Caco-2 (cell line): ENCODE measurements at places on chromosomes 2 and 18.
A peak's percentile ranks its signal among the peaks of the same experiment; 100 is the strongest.

DNA sequence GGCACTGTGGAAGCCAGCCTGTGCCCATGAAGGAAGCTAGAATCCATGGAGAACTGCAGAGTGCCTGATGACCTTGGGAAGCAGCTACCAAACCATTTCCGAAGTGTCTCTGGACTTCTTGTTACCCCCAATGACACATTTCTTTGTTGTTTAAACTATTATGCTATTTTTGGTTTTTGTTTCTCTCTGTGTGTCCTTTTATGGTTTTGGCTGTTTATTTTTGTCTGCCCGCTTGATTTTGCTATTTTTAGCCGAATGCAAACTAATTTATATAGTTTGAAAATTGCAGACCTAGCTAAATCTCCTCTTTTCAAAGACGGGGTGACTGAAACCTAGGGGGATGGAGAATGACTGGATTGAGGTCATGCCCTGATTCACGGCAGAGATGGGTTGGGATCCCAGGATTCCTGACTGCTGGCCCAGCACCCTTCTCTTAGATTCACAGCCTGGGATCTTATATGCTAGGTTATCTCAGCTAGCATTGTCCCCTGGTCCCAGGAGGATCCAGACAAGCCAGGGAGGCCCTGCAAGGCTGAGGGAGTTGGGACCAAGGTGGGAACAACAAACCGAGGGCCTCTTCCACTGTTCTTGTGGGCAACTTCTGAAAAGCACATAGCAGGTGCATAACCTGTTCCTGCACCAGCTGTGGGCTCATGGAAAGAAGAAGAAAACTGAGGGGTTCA lies 116.3 kb upstream of the HAAO start:
- peaks cover 10% of the 10 kb centered on the region for H3K4me1 ChIP-seq
- no peaks in the 10 kb centered on the region for H3K27me3 ChIP-seq
- no peak for DNase-seq
- no peak overlapping the region for H3K4me3 ChIP-seq
- H3K36me3 ChIP-seq = no peaks in the 10 kb centered on the region

DNA sequence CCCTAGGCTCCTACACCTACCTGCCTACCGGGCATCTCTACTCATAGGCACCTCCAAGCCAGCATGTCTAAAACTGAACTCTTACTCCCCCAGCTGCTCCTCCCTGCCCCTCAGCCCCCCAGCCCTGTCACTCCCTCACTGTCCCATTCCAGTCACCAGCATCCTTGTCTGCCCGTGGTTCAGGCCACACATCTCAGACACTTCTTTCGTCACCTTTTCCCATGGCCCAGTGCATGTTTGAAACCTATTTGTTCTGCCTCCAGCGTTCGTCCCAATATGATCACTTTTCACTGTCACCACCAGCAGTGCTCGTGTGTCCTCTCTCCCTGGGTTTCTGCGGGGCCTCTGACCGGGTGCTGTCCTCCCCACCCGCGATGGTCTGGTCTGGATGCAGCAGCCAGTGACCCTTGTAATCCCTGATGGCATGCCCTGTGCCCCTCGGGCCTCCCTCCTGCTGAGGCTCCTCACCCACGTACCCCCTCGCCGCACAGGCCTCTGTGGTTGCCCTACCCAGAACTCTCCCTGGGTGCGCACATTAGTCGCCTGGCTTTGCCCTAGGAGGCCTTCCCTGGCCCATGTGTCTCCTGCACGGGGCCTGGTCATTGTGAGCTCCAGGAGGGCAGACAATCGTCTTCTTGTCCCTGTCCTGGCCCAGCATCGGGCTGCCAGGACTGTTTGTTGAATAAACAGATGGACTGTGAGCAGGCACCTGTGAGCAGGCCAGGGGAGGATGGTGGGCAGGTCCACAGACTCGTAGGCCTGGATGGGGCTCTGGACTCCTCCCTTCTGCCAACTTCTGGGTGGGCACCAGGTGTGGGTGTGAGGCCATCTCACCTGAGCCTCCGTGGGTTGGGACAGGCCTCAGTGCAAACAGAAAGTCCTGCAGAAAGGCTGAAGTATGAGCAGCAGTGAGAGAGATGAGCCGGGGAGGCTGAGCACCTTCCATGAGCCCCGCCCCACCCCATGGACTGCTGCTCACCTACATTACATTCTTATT lies 15.5 kb downstream of the LDLRAD4 start:
- no peaks in the 10 kb centered on the region; the same call in 1 of the 2 replicates for H3K27me3 ChIP-seq
- no peak for DNase-seq
- no peak overlapping the region for H3K4me3 ChIP-seq

GRCh38 chr2:79180092-79180491 lies 20.5 kb upstream of the REG3A start:
- H3K27ac ChIP-seq = no peak overlapping the region
- H3K4me3 ChIP-seq = no peak overlapping the region
- no peaks in the 10 kb centered on the region for H3K36me3 ChIP-seq

DNA sequence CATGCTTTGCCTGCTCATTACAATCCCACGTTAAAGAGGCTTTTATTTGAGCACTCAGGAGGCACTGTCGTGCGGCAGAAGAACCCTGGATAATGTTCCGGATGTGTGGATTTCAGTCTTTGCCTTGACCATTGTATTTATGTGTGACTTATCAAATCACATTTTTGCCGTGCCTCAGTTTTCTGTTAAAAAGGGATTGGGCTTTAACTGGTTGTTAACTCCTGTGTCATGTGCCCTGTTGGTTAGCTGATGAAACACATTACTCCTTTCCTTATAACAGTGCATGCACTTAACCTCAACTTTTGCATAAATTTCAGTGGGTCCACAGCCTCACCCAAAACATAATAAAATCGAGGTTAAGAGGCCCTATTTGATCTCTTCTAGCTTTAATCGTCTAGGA lies 52.7 kb downstream of the NAB1 start:
- DNase-seq = no peak
- H3K36me3 ChIP-seq = no peaks in the 10 kb centered on the region
- H3K27me3 ChIP-seq = no peaks in the 10 kb centered on the region
- H3K27ac ChIP-seq = no peak overlapping the region
- H3K4me3 ChIP-seq = no peak overlapping the region

DNA sequence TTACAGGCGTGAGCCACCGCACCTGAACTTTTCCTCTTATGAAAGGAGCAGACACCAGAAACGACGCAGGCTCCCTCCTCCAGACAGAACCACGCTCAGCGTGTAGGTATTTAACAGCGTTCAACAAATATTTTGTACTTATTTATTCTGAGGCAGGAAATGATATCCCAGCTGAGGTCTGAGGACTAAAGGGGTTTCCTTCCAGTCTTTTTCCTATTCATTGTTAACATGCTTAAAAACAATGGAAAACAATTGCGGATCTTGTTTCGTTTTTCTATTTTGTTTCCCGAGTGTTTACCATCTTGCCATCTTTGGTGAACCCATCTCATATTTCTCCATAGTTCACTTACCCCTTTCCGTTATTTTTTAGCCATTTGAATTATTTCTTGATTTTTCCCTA lies 43.7 kb upstream of the FOSL2 start:
- peaks cover 8% of the 10 kb centered on the region for H3K4me1 ChIP-seq
- no peak overlapping the region for H3K4me3 ChIP-seq
- no peaks in the 10 kb centered on the region for H3K27me3 ChIP-seq
- DNase-seq = no peak
- H3K36me3 ChIP-seq = no peaks in the 10 kb centered on the region

DNA sequence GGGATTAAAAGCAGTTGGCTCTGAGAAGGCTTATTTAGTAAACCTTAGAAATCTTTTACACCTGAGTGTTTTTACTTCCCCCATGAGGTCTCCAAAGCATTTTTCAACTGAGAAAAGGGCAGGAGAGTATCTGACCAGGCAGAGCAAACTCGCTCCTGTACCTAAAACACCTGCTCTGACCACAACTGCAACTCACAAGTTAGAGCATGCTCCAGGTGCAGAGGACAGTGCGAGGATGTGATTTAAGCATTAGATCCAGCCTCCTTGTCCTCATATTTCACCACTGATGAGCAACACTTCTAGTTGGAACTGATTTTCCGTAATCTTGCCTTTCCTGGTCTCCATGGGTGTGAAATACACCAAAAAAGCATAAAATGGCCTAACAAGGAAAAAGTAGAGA lies 34.5 kb upstream of the TBC1D8 start:
- DNase-seq = no peak
- H3K27me3 ChIP-seq = no peaks in the 10 kb centered on the region

DNA sequence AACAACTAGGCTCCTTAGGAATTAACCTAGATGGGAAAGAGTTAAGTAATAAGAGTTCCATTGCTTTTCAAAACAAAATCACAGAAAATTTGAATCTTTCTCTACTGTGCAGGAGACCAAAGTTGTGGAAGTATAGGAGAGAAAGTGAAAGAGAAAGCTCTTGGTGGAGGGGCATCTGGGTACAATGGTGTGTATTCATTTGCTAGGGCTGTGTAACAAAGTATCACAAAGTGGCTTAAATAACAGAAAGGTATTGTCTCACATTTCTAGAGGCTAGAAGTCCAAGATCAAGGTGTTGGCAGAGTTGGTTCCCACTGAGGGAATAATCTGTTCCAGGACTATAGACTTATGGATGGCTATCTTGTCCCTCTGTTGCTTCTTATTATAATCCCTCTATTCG lies 50.5 kb upstream of the GORASP2 start:
- H3K4me1 ChIP-seq = no peaks in the 10 kb centered on the region
- no peak for DNase-seq
- no peaks in the 10 kb centered on the region for H3K36me3 ChIP-seq
- no peaks in the 10 kb centered on the region; the same call in 1 of the 2 replicates for H3K27me3 ChIP-seq

- peak within 1 kb of the TSS; percentile 98 for H3K27ac ChIP-seq
- H3K27me3 ChIP-seq = no peaks in the 10 kb centered on the region
- H3K4me3 ChIP-seq = peak within 1 kb of the TSS; percentile 65
- peaks cover 39% of the 10 kb centered on the region for H3K4me1 ChIP-seq
Observed at GRCh38 chr2:42047488-42048298, at the start of gene PKDCC. Gene PKDCC, plus strand, starts transcription at chr2:42048021. Its CDS starts 179 bp downstream, at chr2:42048200.

DNA sequence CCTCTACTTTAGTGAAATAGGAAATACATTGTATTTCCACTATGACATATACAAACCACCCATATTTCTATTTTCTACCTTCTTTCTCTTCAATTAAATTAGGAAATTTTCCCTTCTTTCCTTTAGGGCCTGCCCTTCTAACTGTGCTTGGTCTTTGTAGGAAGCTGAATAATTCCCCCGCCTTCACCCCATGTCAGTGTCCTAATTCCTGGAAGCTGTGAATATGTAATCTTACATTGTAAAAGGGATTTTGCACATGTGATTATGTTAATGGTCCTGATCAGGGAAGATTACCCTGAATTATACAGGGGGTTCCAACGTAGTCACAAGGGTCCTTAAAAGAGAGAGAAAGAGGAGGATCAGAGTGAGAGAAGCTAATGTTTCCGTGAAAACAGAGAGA lies 40.2 kb downstream of the GRB14 start:
- DNase-seq = no peak
- H3K4me3 ChIP-seq = no peak overlapping the region
- H3K27ac ChIP-seq = no peak overlapping the region

GRCh38 chr18:6621437-6621836 lies 108.1 kb upstream of the ARHGAP28 start:
- no peaks in the 10 kb centered on the region for H3K4me1 ChIP-seq
- H3K27ac ChIP-seq = no peak overlapping the region
- DNase-seq = no peak
- no peak overlapping the region for H3K4me3 ChIP-seq
- H3K36me3 ChIP-seq = no peaks in the 10 kb centered on the region

GRCh38 chr2:71313016-71313766 lies 18.4 kb upstream of the ZNF638 start:
- H3K27me3 ChIP-seq = no peaks in the 10 kb centered on the region
- no peaks in the 10 kb centered on the region for H3K4me1 ChIP-seq
- DNase-seq = no peak
- H3K36me3 ChIP-seq = no peaks in the 10 kb centered on the region; the same call in 1 of the 2 replicates
- H3K4me3 ChIP-seq = no peak overlapping the region

- H3K36me3 ChIP-seq = no peaks in the 10 kb centered on the region
- no peak overlapping the region for H3K4me3 ChIP-seq
- H3K4me1 ChIP-seq = peaks cover 5% of the 10 kb centered on the region; the same call in 1 of the 2 replicates
Observed at GRCh38 chr2:45653122-45653913, 1.8 kb downstream of the PRKCE start.

DNA sequence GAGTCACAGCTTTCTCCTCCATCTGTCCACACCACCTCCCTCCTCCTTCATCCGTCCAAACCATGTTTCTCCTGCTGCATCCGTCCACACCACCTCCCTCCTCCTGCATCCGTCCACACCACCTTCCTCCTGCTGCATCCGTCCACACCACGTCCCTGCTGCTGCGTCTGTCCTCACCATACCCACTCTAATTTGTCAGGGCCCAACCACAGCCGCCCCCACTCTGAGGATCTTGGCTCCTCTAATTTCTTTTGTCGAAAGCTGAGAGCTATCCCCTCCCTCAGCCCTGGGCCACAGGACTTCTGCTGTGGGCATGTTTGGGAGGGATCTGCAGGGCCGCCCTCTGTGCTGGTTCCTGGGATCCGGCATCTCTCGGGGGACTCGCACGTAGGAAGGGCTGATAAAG lies 67.4 kb downstream of the TPO start:
- no peak overlapping the region for H3K4me3 ChIP-seq
- H3K27ac ChIP-seq = no peak overlapping the region
- no peaks in the 10 kb centered on the region for H3K4me1 ChIP-seq
- H3K27me3 ChIP-seq = no peaks in the 10 kb centered on the region
- no peaks in the 10 kb centered on the region for H3K36me3 ChIP-seq

DNA sequence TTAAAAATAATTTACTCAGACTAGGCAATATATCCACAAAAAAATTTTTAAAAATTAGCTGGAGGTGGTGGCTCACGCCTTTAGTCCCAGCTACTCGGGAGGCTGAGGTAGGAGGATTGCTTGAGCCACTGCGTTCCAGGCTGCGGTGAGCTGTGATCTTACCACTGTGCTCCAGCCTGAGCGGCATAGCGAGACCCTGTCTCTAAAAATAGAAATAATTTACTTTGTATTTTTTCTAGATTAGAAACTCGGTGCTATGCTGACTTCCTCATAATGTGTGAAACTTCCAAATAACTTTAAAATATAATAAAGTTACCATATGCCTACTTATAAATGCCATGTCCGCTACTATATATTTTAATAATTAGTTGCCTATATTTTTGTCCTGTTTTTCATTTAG lies 6.7 kb downstream of the PPIG start:
- H3K27me3 ChIP-seq = no peaks in the 10 kb centered on the region
- no peak overlapping the region for H3K27ac ChIP-seq
- H3K36me3 ChIP-seq = no peaks in the 10 kb centered on the region; the same call in 1 of the 2 replicates
